Stimulated activated CD8-positive, alpha-beta memory T cell treated with anti-CD3 and anti-CD28 coated beads, Interleukin-4, amount 100 ng/mL, for 4 hours (primary cell): ENCODE measurements at places on chromosomes 16 and 17.

- no peak for DNase-seq
Observed at GRCh38 chr16:77404775-77405174, 30.1 kb downstream of the ADAMTS18 start.

- DNase-seq = no peak
Observed at GRCh38 chr16:57624044-57624688, 4.3 kb upstream of the ADGRG1 start.

DNA sequence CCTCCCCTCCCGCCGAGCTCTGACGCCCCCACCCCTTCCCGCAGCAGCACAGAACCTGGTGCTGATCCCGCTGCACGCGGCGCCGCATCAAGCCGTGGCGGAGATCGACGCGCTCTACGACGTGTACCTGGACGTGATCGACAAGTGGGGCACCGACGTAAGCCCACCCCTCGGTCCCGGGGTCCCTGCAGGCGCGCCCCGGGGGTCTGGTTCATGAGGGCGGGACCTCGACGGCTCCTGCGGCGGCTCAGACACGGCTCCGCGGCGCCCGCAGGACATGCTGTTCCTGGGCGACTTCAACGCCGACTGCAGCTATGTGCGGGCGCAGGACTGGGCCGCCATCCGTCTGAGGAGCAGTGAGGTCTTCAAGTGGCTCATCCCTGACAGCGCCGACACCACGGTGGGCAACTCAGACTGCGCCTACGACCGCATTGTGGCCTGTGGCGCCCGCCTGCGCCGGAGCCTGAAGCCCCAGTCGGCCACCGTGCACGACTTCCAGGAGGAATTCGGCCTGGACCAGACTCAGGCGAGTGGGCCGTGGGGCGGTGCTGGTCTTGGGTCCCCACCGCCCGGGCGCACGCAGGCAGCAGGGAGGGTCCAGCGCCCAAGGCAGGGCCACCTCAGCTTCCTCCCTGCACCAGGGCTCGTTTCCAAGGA, 1.4 kb downstream of the DNASE1L2 start:
- DNase-seq = no peak

DNA sequence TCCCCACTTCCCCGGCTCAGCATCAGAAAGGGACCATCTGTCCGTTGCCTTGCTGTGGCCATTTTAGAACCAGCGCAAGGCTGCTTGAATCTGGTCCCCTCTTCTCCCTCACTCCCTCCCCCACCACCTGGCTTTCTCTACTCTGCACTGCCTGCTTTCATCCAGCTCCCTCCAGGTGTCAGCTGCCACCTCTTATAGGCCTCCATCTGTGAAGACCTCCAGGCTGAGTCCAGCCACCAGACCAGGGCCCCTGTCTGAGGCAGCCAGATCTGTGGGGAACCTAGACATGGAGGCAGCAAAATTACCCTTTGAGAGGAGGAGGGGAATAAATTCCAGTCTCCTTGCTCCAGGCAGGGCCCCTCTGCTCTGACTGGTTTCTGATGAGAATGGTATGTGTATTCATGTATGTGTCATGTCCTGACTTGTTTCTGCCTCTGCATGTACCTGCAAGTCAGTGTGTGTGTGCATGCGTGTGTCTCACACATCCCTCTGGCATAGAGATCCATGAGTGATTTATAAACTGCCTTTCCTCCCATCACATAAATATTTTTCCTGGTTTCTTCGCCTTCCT, 21.1 kb downstream of the MINK1 start:
- DNase-seq = no peak

GRCh38 chr16:1610899-1611632, 806 bp downstream of the IFT140 start:
- no peak for DNase-seq

DNA sequence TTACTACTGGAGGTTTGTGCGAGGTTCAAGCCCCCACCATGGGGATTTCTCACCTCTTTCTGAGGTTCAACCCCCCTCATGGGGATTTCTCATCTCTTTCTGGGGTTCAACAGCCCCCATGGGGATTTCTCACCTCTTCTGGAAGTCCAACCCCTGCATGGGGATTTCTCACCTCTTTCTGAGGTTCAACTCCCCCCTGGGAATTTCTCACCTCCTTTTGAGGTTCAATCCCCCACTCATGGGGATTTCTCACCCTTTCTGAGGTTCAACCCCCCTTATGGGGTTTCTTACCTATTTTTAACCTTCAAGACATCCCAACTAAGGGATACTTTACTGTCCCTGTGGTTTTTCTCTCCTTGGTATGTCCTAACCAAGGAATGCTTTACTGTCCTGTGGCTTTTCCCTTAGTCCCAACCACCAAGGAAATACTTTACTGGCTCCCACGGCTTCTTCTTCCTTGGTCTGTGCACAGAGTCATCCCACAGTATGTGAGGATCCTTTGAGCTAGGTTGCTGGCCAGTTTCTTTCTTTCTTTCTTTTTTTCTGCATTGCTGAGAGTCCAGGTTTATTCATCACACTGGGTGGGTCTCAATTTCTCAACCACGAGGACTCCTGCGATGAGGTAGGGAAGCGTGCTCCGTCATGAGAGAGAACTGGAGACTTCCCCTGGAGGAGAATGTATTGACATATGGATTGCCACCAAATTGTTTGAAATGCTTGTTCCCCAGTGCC, 2140.2 kb downstream of the TP53TG3F start:
- DNase-seq = no peak

- no peak for DNase-seq
Observed at GRCh38 chr17:53807286-53807685, 15.4 kb upstream of the KIF2B start.

- DNase-seq = no peak
Observed at GRCh38 chr17:64772845-64773299, 110.8 kb upstream of the SMURF2 start.

GRCh38 chr17:35373534-35373983, at the start of gene SLFN11:
SLFN11 (minus strand) TSS chr17:35373621; CDS start chr17:35363807, 9,814 bp downstream.
- peak; percentile 91 for DNase-seq

DNA sequence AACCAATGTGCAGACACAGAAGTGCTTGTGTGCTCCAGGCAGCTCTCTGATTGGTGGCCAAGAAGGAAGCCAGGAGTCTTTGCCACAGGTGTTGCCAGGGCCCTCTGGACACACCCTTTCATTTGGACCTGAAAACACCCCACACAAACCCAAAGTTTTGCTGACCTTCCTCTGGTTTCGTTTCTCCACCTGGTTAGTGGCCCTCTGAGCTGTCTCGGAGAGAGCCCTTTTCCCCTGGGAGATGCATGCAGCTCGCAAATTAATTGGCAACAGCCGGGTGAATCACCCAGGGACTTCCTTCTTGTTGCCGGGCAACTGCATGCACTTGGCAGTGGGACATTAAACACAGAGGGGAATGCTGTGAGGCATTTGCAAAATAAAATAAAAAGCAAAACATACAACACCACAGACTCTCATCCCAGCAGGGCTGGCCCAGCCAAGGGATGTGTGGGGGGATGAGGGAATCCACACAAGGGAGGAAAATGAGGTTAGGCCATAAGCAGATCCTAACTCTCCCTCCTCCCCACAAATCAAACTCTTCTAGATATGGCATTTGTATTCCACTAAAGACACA, 286.6 kb downstream of the SOX9 start:
- no peak for DNase-seq

DNA sequence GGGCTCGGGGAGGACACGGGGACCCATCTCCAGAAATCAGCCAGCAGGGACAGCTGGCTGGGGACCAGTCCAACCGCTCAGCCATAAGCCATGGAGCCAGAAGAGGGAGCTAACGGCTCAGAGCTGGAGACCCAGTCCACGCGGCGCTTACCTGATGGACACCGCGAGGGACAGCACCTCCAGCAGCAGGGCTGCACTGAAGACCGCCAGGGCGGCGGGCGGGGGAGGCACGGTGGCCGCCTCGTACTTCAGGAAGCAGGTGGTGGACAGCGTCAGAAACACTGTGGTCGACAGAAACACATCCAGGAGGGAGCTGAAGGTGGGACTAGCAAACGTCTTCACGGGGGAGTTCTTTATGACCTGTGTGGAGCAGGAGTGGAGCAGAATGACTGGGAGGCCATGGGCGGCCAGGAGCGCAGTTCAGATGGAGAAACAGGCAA, 102.6 kb upstream of the CREBBP start:
- no peak for DNase-seq

- no peak for DNase-seq
Observed at GRCh38 chr16:65833171-65833871, 533.2 kb upstream of the CDH5 start.

GRCh38 chr16:21937336-21937829, 15.8 kb upstream of the UQCRC2 start:
- DNase-seq = no peak

GRCh38 chr17:67523101-67523500, 146.0 kb downstream of the PITPNC1 start:
- DNase-seq = no peak

DNA sequence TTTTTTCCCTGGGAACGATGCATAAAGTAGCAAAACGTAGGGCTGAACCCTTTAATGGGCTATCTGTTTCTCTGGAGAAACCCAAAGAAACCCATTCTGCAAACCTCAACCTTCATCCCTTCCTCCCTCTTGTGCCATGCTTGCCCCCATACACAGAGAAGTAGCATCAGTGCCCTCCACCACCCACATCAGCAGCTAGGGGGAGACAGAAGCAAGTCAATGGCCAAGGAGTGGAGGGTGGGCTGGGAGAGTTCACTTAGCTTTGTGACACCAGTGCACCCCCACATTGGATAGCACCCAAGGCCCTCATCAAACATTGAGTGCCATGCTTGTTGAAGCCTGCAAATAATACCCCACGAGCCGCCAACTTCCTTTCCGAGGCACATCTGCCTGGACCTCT, 282.4 kb downstream of the ABCC12 start:
- no peak for DNase-seq

DNA sequence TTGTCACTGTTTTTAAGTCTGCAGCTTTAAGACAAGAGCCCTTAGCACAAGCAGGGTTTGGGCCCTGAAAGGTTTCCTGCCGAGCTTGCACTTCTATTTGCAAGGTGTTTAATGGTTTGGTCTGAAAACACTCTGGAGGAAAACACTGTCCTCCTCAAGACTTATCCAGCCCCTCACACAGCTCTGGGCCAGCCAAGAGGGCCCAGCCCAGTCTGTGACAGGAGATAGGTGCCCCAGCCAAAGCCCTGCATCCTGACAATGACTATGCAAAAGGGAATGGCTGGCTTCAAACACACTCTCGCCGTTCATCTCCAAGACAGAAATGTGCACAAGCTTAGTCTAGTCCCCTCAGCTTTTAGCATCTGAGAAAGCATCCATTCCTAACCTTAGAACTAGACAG, 26.9 kb downstream of the MPG start:
- no peak for DNase-seq

- no peak for DNase-seq
Observed at GRCh38 chr17:46115699-46116098, 77.5 kb downstream of the KANSL1 start.

DNA sequence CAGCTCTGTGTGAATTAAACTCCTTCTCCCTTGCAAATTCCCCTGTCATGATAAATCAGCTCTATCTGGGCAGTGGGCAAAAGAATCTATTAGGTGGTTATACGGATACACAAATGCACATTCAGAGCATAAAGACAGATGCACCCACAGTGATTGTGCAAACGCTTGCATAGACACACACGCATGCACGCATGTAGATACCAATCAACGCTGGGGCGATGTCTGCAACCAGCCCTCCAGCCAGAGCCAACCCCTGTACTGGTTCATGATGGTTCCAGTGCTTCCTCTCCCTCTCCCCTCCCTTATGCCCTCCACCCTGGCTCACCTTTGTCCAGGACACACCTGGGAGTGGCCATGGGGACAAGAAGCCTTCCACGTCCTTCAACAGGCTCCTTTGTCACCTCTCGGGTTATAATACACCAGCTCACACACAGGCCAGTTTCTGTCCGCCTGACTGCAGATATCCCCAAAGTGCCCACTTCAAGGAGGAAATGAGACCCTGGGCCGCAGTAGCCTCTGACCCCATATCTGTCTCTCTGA, 33.1 kb upstream of the SNN start:
- DNase-seq = no peak

DNA sequence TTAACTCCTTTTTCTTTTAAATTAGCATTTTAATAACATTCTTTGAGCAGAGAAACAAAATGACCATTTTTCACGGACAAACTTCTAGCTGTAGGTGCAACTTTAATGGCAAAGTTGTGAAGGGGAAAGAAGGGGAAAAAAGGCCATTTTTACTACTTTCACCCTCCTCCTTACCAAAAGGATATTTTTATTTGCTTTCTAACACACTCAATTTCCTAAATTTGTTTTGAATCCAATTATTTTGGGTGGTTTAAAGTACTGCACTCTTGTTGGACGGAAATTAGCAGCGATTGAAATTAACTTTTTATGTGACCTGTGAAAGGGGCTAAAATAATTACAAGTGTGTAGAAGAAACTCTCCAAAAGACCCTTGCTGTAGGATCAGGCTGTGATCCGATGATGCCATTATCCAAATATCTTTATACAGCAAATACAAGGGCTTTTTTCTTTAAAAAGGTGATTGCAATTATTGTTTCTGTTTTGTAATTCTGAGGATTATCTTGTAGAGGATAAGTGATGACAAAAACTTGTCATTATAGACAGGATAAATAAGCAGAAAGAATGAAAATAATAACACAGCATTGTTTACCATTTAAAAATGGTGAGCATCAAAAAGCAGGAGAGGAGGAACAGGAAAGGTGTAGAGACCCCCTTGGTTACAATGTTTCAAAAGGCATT, 42.4 kb downstream of the SNX11 start:
- no peak for DNase-seq

DNA sequence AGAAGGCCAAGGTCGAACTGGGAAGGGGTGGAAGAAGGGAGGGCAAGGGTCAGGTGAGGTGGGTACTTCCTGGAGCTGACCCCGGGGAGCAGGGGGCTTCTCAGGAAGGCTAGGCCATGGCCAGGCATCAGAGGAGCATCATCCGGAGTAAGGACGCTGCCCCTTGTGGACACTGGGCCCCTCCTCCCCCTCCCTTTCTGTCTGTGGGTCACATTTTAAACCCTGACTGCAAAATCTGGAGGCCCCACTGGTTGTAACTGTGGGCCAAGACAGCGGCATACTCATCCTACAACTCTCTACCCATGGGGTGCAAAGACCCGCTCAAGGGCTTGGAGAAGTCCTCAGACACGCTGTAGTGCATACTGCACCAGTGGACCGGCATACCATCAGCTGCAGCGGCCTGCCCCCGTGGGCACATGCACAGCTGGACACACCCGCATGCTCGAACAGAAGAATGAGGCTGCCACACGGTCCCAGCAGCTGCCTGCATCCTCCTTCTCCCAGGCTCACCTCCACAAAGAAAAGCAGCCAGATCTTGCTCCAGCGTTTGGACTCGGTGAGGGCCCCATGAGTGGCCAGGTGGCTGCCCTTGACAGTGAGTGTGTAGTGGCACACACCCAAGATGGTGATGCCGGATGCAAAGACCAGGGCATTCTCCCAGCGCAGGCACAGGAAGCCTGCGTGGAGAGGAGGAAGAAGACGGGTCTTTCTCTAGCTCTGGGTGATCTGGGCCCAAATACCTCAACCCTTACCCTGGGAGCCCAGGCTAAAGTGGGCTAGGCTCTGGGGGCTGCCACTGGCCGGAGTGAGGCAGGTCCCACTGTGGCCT, 1.2 kb downstream of the FADS6 start:
- no peak for DNase-seq
